Hepatocyte (in vitro differentiated cells): ENCODE measurements at places on chromosomes 2 and 18. TPM values are rescaled to one million over a fixed set of nuclear protein-coding genes. Genes with fewer than 3 reads are reported as not detected.
A peak's percentile ranks its signal among the peaks of the same experiment; 100 is the strongest.

- no peak overlapping the region for H3K4me3 ChIP-seq
- no peak overlapping the region for H3K27ac ChIP-seq
- no peaks in the 10 kb centered on the region for H3K27me3 ChIP-seq
Observed at GRCh38 chr2:68997401-68997800, 15.6 kb upstream of the ANTXR1 start.

- no peaks in the 10 kb centered on the region for H3K36me3 ChIP-seq
- H3K27ac ChIP-seq, result no peak overlapping the region
- no peak overlapping the region for H3K4me3 ChIP-seq
Observed at GRCh38 chr2:120053891-120054290, 41.0 kb downstream of the EPB41L5 start.

- H3K27me3 ChIP-seq, result peaks cover 54% of the 10 kb centered on the region
- peaks cover 23% of the 10 kb centered on the region for H3K4me1 ChIP-seq
- no peaks in the 10 kb centered on the region for H3K36me3 ChIP-seq
- H3K27ac ChIP-seq, result no peak overlapping the region
- DNase-seq, result peak; percentile 77
Observed at GRCh38 chr2:219495531-219496122, 3.1 kb upstream of the GMPPA start.

DNA sequence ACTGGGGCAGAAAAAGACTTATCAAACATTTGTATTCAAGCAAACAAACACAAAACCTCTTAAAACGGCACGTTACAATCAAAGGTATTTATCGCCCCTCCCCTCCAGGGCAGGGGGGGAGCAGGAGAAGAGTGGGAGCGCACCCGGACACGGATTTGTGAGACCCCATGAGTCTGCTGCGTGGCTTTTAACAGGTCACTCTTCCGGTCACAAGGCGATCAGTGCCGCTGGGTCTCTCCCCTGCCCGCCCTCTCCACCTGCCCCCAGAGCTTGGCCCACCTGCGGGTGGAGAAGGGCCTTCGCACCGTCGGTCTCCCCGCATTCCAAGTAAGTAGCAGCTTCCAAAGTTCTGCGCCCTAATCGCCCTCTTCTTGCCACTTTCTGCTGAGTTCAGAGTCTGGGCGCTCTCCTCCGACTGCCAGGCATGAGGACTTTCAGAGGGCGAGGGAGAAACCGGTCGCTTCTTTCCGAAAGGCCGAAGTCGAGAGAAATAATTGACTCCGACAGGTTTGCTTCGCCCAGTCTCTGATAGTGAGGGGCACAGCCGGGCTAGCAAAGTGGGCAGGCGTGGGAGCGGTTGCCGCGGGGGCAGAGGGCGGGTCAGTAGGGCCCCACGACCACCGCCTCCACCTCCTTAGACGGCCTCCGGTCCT lies 800 bp downstream of the RPRM start:
- peak; percentile 21 for DNase-seq
- H3K4me3 ChIP-seq, result peak overlapping the region; percentile 73
- peak overlapping the region; percentile 37 for H3K27ac ChIP-seq
- H3K4me1 ChIP-seq, result peaks cover 28% of the 10 kb centered on the region
- no peaks in the 10 kb centered on the region for H3K36me3 ChIP-seq

GRCh38 chr2:61887717-61888266 lies 664 bp downstream of the CCT4 start:
- peak overlapping the region; percentile 77 for H3K4me3 ChIP-seq
- no peaks in the 10 kb centered on the region for H3K27me3 ChIP-seq
- peak; percentile 17 for DNase-seq
- H3K4me1 ChIP-seq, result peaks cover 12% of the 10 kb centered on the region

DNA sequence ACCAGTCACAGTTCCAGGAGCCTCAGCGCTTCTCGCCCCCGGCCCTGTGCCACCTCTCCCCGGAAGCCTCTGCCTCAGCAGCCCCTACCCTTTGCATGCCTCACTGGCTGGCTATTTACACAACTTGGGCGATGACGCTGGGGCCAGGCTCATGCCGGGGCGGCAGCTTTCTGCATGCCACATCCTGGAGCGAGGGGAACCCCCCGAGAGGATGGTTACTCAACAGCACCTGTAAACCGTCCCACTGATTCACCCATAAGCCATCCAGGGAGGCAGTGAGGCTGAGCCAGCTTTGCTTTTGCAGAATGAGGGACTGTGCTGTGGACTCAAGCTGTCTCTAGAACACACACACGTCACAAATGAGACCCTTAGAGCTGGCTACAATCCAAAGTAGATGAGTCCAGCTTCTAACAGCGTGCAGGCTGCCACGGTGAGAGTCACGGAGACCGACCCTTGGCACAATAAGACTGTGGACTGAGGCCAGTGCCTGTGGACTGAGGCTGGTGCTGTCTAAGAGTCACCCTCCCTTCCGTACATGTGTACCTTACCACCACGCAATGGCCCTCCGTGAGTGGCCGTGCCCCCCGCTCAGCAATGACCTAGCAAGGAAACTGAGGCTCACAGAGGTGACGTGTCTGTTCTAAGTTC lies 45.6 kb upstream of the ODC1 start:
- DNase-seq, result no peak
- H3K4me3 ChIP-seq, result no peak overlapping the region
- H3K4me1 ChIP-seq, result peaks cover 12% of the 10 kb centered on the region
- no peaks in the 10 kb centered on the region for H3K27me3 ChIP-seq

DNA sequence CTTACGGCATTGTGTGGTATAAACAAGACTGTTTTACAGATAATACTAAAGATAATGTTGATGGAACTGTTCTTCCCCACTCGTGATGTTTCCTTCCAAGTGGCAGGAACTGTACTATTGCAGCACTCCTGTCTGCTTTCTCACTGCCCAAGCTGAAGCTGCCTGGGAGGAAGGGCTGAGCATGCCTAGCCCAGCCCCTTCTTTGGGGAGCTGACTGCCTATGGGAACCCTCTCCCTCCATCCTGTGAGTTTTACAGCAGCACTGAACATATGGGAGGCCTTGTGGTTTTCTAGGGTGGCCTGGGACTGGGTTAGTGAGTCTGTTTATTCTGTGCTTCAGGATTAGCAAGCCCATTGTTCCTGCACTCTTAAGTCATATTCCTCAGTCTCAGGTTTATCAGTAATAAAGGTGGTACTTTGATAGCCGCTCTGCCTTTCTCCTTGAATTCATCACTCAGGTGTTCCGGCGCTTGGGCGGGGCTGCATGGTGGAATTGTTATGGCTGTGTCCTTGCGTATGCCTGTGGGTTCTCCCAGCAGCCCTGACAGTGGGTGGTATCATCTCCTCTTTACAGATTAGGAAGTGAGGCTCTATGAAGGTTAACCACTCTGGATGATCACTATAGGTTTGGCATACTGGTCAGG lies 379.7 kb downstream of the PTPRM start:
- H3K27me3 ChIP-seq, result no peaks in the 10 kb centered on the region
- H3K4me3 ChIP-seq, result no peak overlapping the region
- H3K4me1 ChIP-seq, result peaks cover 10% of the 10 kb centered on the region
- peak overlapping the region; percentile 91 for H3K27ac ChIP-seq
- DNase-seq, result peak; percentile 73
- H3K36me3 ChIP-seq, result no peaks in the 10 kb centered on the region

DNA sequence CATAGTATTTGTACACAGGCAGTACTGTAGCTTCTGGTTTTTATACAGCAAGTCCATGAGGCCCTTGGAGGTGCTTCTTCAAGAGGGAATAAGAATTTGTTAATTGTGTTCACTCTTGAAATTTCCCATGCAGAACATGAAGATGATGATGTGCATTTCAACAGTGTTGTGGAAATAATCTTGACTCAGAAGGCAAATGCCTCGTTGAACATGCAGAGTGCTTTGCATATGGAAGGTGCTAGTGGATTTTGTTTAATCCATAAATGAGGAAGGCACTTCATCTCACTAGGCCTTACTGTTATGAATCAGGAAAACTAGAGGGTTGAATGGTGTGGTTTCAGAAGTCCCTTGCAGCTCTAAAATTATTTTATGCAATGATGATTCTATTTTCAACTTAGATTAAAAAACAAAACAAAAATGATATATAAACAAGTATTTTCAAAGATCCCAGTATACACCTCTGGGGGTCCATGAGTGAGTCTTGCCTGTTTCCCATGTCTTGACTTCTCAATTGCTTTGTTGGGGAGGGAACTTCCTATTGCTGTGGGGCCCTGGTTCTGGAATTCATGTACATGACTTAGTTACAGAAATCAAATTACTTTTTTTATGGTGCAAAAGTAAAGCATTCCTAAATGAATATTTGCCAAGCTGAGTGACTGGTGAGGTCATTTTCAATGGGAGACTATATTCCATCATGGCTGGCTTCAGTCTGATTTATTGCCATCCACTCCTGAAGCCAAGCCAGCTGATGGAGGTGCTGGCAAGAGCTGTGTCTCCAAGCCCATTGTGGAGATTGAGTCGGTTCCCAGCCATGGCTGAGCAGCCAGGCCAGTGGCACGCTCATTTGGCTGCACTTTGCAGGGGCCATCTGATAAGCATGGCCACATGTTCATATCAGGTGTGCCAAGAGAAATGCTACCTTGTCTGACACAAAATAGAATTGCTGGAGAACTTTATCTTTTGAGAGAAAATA lies 56.5 kb downstream of the MGAT5 start:
- DNase-seq, result no peak
- H3K4me3 ChIP-seq, result no peak overlapping the region
- H3K27ac ChIP-seq, result no peak overlapping the region
- no peaks in the 10 kb centered on the region for H3K27me3 ChIP-seq

DNA sequence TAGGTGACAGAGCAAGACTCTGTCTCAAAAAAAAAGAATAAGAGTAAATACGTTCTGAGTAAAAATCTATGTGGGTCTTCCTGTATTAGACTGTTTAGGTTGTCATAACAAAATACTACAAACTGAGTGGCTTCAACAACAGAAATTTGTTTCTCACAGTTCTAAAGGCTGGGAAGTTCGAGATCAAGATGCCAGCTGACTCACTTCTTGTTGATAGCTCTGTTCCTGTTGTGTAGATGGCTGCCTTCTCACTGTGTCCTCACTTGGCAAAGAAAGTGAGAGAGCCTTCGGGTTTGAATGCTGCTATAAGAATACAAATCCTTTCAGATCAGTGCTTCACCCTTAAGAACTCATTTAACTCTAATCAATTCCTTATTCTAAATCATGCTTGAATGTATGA lies 430.0 kb upstream of the VWC2L start:
- no peaks in the 10 kb centered on the region for H3K27me3 ChIP-seq
- no peak overlapping the region for H3K27ac ChIP-seq
- no peak overlapping the region for H3K4me3 ChIP-seq
- DNase-seq, result no peak
- no peaks in the 10 kb centered on the region for H3K4me1 ChIP-seq

- DNase-seq, result no peak
- no peak overlapping the region for H3K4me3 ChIP-seq
- H3K27ac ChIP-seq, result no peak overlapping the region
- no peaks in the 10 kb centered on the region for H3K27me3 ChIP-seq
Observed at GRCh38 chr2:222535477-222535876, 111.1 kb downstream of the SGPP2 start.

DNA sequence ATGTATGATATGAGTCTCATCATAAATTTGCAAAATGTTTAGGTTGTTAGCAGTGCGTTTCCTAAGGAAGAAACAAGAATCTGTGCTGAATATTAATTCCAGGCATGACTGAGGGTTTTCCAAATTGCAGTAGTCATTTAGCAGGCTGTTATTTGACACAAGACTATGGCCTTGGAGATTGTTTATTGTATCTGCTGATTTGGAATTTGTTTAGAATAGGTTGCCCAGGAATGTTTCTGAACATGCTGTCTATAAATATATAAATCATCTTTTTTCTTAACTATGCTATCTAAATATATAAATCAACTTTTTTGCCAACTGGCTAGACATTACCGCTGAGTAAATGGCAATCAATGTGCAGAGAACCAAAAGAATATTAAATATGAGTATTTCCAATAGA lies 90.9 kb downstream of the DOK6 start:
- no peak for DNase-seq
- H3K36me3 ChIP-seq, result no peaks in the 10 kb centered on the region
- no peak overlapping the region for H3K27ac ChIP-seq
- H3K4me3 ChIP-seq, result no peak overlapping the region
- peaks cover 6% of the 10 kb centered on the region for H3K4me1 ChIP-seq

DNA sequence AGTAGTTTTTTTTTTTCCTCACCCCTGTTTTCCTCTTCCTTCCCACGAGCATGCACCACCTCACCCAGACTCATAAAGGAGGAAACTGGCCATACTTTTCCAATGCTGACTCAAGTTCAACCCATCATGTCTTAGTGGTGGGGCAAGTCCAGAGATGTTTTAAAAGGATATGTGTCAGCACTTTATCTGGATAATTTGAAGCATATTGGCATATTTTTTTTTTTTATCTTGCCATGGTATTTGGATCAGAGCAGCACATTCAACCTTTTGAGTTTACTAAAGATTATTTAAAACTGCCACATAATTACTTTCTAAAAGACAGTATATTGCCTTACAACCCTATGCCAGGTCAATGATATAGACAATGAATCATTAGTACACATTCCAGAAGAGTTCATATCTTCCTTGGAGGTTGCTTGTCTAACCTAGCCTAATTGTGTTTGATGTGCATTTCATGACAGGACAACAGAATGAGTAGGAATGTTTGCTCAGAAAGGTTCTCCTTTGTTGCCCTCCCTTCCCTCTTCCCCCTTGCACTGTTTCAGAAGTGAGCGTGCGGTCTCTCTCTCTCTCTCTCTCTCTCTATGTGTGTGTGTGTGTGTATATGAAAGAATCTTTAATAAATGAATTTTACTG lies 950.7 kb upstream of the FAM98A start:
- H3K36me3 ChIP-seq, result no peaks in the 10 kb centered on the region
- H3K27me3 ChIP-seq, result no peaks in the 10 kb centered on the region
- H3K4me3 ChIP-seq, result no peak overlapping the region
- H3K27ac ChIP-seq, result no peak overlapping the region
- DNase-seq, result no peak

DNA sequence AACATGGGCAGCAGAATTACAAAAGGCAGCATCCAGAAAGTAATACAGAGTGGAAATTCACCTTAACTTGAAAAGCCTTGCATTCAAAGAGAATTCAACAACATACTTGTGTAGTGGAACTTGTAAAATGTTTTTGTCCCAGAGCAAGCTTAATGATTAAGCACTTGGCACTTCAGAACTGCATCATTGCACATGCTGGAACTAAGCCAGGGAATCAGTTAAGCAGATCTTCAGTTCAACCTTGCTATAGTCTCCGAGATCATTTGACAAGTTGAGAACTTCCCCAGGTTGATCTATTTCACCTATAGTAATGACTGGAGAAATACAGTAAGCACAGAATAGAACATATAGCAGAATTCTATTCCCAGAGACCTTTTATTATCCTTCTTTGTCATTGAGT lies 1337.2 kb upstream of the NXPH2 start:
- peak; percentile 15 for DNase-seq
- no peaks in the 10 kb centered on the region for H3K4me1 ChIP-seq
- no peaks in the 10 kb centered on the region for H3K27me3 ChIP-seq
- H3K36me3 ChIP-seq, result no peaks in the 10 kb centered on the region
- no peak overlapping the region for H3K27ac ChIP-seq

- peaks cover 11% of the 10 kb centered on the region for H3K4me1 ChIP-seq
- DNase-seq, result no peak
- no peaks in the 10 kb centered on the region for H3K27me3 ChIP-seq
- H3K36me3 ChIP-seq, result no peaks in the 10 kb centered on the region
Observed at GRCh38 chr2:60312618-60313017, 240.8 kb downstream of the BCL11A start.

GRCh38 chr2:150909613-150910012 lies 352.1 kb downstream of the RBM43 start:
- no peak overlapping the region for H3K27ac ChIP-seq
- no peaks in the 10 kb centered on the region for H3K27me3 ChIP-seq
- no peaks in the 10 kb centered on the region for H3K4me1 ChIP-seq
- H3K4me3 ChIP-seq, result no peak overlapping the region
- no peak for DNase-seq
- H3K36me3 ChIP-seq, result no peaks in the 10 kb centered on the region

SERPINB7 gene
- 0.77 and 1.9 TPM in 2 replicates for polyA plus RNA-seq

MEP1B gene
- polyA plus RNA-seq, result 0.22 TPM in 1 of 2 replicates, not detected in the other

RNF125 gene
- 0.64 and 0.88 TPM in 2 replicates for polyA plus RNA-seq

OTOS gene
- polyA plus RNA-seq, result 0.34 TPM in 1 of 2 replicates, not detected in the other

NAPG gene
- 29.0 TPM in 2 replicates for polyA plus RNA-seq

TXNL4A gene
- 227 and 254 TPM in 2 replicates for polyA plus RNA-seq

POTEC gene
- polyA plus RNA-seq, result not detected in 2 replicates
